ENCODE measurements at places on chromosomes 2 and 18. TPM values are rescaled to one million over a fixed set of nuclear protein-coding genes. Genes with fewer than 3 reads are reported as not detected.

GRCh38 chr2:143333168-143333791 is 204.1 kb downstream of the ARHGAP15 start:
- DNase-seq = no peak

Gene SPR
- polyA plus RNA-seq = 4.9 TPM

DNA sequence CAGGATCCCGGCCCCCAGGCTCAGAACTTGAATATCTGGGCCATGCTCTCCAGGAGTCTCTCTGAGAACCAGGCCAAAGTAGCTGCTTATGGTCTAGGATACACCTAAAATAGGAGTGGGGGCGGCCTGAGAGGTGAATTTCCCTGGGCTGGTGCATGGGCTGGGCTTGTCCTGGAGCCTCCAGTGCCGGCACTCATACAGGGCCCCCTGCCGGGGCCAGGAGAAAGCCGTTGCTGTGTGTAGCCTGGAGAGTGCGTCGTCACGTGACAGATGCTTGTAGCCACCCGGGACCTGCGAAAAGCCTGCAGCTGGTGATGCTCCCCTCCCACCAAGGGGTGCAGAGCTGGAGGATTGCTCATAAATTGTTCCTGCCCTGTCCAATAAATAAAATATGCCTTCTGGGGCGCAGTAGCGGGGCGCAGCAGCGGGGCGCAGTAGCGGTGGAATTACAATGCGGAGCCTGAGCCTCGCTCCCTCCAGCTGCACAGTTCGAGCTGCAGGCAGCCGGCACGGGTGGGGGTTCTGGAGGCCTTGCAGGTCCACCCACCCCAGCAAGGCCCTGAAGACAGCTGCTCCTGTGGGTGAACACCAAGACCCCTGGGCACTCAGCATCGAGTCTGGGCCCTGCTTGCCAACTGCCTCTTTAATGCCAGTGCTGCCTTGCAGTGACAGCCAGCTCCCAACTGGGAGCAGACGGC is 289.9 kb downstream of the NDUFA10 start:
- no peak for DNase-seq

GRCh38 chr18:70431203-70431624 is 142.4 kb downstream of the SOCS6 start:
- DNase-seq = no peak

GRCh38 chr2:148721991-148722777 is 77.6 kb downstream of the EPC2 start:
- DNase-seq = no peak

Gene C2orf80
- polyA plus RNA-seq = not detected

GRCh38 chr2:11123856-11124759 is 31.2 kb upstream of the SLC66A3 start:
- no peak for DNase-seq

Gene GREB1
- polyA plus RNA-seq = 18.8 TPM

Gene ONECUT2
- polyA plus RNA-seq = not detected
